ENCODE measurements at places on chromosomes 16 and 17.

- no peak for DNase-seq
Observed at GRCh38 chr17:72373910-72374741, 253.3 kb downstream of the SOX9 start.

- DNase-seq, result no peak
Observed at GRCh38 chr17:79842656-79843473, 3.6 kb upstream of the CBX4 start.

- DNase-seq, result no peak
Observed at GRCh38 chr16:29714972-29715371, 30.8 kb downstream of the C16orf54 start.

GRCh38 chr17:44779211-44780025, 20.6 kb downstream of the ADAM11 start:
- DNase-seq, result peak; percentile 51

GRCh38 chr17:44623070-44623725, 33.1 kb upstream of the MEIOC start:
- DNase-seq, result no peak

- DNase-seq, result no peak
Observed at GRCh38 chr16:11759163-11759834, 16.6 kb upstream of the TXNDC11 start.

DNA sequence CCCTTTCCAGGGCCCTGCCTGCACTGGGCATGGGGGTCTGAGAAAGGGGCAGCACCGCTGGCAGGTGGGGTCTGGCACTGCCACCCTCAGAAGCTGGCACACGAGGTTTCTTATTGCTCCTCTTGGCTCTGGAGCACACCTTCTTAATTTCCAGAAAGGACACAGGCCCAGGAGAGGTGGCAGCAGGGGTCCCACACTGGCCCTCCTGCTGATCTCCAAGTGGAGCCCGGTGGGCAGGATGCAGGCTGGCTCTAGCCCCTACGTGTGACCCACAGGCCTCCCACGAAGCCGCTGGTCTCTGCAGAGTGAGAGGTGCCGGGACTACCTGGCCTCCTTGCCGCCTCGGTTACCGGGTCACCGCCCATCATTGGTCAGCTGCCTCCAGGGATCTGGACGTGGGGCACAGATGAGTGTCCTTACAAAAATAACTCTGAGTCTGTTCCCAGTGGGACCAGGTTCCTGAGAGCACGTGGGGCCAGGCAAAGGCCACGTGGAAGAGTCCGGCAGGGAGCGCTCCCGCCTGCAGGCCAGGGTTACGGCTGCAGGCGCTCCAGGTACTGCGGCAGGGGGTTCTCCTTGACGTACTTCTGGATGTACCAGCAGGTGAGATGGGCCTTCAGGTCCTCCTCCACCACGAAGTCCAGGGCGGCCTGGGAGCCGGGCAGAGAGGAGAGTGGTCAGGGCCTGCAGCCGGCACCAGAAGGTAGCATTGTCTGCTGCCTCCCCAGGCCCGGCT, 10.3 kb downstream of the NATD1 start:
- DNase-seq, result no peak

DNA sequence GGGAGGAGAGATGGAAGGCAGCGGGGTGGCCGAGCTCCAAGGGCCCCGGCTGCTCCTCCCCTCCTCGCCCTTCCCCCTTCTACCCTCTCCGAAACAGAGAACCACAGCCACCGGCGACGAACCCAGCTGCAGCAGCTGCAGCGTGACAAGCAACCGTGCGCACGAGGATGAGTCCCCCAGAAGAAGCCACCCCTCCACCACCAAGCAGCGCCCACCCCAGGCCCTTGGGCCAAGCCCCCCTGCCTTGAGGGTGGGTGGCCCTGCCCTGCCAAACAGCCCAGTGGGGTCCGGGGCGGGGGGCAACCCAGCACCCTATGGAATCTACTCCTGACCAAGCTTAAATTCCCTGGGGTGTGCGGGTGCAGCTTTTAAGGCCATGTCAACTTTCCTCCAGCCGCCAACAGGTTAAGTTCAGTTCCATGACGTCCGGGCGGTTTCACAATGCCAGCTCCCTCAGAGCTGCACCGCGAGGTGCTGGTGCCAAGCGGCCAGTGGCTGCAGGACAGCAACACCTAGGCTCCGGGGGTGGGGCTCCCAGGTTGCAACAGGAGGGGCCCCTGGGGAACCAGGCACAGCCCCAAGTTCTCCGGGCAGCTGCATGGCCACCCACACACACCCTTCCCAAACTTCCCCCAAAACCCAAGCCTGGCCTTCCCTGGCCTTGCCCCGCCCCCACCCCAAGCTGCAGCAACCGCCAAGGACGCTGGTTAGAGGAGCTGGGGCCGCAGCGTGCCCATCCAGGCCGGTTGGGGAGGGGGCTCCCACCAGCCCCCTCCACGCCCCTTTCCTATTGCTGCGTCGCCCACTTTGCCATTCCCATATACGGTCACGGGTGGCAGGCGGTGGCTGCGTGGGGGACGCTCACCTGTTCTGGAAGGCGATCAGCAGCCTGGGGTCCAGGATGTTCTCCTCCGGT, 2.0 kb downstream of the CBX4 start:
- DNase-seq, result no peak

DNA sequence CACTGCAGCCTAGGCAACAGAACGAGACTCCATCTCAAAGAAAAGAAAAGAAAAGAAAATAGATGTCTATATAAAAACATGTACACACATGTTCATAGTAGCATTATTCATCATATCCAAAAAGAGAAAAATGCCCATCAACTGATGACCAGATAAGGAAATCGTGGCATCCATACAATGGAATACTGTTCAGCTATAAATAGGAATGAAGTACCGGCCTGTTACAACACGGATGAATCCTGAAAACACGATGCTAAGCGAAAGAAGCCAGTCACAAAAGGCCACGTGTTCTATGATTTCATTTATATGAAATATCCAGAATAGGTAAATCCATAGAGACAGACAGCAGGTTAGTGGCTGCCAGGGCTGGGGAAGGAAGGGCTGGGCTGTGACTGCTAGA, 65.8 kb downstream of the TBC1D16 start:
- DNase-seq, result no peak

DNA sequence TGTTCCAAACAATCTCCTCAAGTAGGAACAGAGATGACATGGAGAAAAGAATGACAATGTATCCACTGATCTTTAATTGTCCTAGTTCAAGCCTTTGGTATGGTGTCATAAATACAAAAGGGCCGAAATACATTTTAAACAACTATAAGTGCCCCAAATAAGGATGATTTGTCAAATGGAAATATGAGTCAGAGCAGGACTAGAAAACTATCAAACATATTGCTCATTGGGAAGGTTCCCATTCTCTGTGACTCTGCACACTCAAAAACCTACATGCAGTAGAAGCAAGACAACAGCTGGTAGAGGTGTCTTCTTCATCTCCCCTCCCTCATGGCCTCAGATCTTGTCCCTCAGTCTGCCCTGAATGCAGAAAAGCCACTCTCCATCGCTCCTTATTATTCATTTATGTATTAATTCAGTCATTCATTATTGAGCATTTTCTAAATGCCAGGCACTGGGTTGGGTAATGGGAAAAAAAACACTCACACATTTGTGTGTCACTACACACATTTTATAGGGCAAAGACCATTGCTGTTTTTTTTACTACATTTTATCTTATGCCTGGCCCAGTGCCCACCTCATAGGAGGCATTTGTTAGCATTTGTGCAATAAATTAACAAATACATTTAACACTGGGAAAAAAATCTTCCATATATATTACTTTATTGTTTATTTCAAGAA, 10.1 kb downstream of the CA10 start:
- DNase-seq, result no peak

DNA sequence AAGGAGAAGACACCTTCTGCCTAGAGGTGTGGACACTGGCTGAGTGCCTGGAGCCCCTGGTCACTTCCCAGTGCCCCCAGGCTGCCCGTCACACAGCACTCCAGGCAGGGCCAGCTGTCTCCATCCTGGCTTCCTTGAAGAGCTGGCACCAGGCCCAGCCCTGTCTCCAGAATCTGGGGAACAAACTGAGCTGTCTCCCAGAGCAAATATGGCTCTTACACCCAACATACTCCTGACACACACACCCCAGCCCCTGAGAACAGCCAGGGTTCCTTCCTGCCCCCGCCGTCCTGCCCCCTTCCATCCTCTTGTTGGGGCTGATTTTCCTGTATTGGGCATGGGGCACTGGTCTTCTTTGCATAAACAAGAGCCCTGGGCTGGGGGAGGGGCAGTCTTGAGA, 9.1 kb downstream of the NHERF1 start:
- no peak for DNase-seq

DNA sequence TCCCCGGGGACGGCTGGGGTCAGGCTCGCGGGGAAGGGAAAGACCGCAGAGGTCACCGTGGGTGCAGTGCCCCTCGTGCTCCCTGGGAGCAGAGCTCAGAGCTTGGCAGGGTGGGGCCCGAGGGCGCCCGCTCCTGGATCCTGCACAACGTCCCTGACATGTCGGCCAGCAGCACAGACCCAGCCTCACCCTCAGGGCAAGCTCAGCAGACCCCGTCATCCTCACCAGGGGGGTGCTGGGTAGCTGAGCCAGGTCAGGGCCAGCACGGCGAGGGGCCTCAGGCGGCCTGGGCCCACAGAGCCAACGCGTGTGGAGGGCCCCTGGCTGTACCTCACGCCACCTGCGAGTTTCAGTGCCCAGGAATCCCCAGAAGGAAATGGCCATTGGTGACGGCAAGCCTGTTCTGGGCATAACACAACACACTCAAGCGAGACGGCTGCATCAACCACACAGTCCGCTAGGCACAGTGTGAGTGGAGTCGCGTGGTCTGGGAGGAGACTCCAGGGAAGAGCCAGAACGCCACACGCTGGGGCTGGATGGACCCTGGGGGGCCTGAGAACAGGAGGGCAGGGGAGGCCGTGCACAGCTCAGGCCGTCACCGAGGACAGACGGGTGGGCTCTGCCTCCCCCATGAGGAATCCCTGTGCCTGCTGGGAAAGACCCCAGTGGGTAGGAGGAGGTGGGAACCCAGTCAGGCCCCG, 60.3 kb downstream of the ZNF778 start:
- no peak for DNase-seq

- no peak for DNase-seq
Observed at GRCh38 chr17:58330538-58330996, 2.0 kb upstream of the TSPOAP1 start.

DNA sequence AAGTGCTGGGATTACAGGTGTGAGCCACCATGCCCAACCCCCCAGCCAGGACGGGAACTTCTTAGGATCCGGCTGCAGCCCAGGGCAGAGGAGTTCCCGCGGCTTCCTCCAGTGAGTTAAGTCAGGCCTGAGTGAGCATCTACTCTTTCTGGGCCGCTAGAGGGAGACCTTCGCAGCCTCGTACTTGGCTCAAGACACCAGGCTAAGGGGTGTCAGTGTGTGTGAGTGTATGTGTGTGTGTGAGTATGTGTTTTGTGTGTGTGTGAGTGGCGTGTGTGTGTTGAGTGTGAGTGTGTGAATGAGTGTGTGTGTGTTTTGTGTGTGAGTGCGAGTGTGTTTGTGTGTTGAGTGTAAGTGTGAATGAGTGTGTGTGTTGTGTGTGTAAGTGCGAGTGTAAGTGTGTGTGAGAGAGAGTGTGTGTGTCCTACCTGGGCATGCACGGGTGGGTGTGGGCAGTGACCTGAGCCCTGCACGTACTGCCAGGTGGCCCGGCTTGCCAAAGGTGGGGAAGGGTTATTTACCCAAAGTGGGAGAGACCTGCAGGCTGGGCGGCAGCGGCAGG, 58.5 kb downstream of the TMEM235 start:
- peak; percentile 48 for DNase-seq

- no peak for DNase-seq
Observed at GRCh38 chr17:55663400-55663799, 59.3 kb downstream of the TMEM100 start.

DNA sequence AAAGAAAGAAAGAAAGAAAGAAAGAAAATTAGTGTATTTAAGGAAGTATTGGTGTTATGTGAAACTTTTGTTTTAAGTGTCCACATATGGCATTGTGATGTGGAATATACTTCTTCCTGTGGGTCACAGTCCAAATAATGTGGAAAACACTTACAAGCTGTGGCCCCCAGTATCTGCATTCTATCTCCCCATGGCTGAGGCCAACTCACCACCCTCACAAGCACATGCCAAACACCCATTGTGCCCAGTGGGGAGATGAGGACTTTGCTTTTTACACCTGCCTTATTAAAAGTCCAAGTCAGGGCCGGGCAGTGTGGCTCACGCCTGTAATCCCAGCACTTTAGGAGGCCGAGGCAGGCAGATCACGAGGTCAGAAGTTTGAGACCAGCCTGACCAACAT, 4.0 kb upstream of the P2RX5 start:
- DNase-seq, result no peak
